Fibroblast of the aortic adventitia (primary cell): ENCODE measurements at places on chromosomes 3 and 15. TPM values are rescaled to one million over a fixed set of nuclear protein-coding genes. Genes with fewer than 3 reads are reported as not detected.
A peak's percentile ranks its signal among the peaks of the same experiment; 100 is the strongest.

The GP5 gene
- 0.09 and 0.49 TPM in 2 replicates for total RNA-seq

The UBAP1L gene
- 2.1 and 3.8 TPM in 2 replicates for total RNA-seq

The SLC15A2 gene
- 0.18 and 0.25 TPM in 2 replicates for total RNA-seq

The RAD51 gene
- 2.9 and 12.1 TPM in 2 replicates for total RNA-seq

The GOLGA8J gene
- not detected in 2 replicates for total RNA-seq

The SLC28A1 gene
- total RNA-seq = not detected in 2 replicates

The BOC gene
- 16.9 and 25.9 TPM in 2 replicates for total RNA-seq

The SIDT1 gene
- total RNA-seq = not detected in 2 replicates

The RAB7A gene
- total RNA-seq = 96.8 and 166 TPM in 2 replicates

DNA sequence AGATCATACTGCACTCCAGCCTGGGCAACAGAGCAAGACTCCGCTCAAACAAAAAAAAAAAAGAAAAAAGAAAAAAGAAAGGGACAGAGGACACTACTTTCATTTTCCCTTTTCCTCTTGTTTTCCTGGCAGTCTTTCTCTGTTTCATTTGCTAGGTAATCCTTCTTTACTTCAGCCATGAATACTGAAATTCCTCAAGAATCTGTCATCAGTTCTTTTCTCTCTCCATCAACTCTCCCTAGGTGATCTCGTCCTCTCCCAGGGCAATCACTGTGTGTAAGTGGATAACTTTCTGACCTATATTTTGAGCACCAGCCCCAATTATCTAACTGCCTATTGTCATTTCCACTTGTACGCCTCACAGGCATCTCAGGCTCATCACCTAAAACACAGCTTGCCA is 51.5 kb downstream of the TTC23 start:
- peak; percentile 1 for DNase-seq

GRCh38 chr3:71201939-71202338 is 381.6 kb downstream of the FOXP1 start:
- DNase-seq = peak; percentile 90

- DNase-seq = peak; percentile 84
Observed at GRCh38 chr3:62622553-62623174, 249.3 kb upstream of the FEZF2 start.

DNA sequence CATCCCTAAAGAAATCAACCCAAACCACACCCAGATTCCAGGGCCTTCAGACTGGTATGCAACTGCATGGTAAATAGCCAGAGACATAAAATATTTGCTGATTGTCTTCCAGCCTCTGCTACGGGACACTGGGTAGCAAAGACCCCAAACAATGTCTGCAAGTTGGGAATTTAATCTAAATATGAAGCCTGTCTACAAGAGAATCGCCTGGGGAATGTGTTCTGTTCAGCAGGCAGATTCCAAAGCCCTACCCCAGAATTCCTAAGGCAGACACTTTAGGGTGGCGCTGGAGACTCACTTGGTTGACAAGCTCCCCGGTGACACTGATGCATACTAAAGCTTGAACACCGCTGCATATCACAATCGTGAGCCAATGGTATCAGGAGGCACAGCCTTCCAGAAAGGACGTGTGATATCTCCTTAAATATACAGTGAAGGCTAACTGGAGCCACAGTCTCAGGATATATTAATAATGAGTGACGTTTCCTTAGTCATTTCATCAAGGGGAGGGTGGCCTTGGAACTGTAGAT is 684.1 kb downstream of the NTRK3 start:
- DNase-seq = no peak

DNA sequence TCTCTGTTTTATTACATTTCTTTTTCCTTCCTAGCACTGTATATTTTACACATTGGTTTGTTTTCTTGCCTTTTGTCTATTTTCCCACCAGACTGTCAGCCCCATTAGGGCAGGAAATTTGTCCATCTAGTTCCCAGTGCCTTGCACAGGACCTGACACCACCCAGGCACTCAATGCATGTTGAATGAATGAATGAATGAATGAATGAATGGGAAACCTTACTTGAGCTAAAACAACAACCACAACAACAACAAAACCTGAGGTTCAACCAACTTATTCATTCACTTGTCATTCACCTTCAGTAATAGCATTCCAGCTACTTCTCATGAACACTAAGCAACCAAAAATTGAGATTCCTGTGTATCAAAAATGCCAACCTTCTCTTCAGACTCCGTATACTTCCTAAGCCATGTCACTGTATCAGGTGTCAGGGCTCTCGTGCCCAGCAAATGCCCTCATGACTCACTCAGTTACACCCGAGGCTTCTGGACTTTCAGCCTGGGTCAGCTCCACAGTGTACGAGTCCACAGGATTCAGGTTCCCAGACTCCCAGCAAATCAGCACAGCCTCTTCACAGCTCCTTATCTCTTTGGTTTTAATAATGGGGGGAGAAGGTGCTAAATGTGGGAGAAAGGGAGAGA is 37.3 kb downstream of the FSD2 start:
- DNase-seq = no peak

DNA sequence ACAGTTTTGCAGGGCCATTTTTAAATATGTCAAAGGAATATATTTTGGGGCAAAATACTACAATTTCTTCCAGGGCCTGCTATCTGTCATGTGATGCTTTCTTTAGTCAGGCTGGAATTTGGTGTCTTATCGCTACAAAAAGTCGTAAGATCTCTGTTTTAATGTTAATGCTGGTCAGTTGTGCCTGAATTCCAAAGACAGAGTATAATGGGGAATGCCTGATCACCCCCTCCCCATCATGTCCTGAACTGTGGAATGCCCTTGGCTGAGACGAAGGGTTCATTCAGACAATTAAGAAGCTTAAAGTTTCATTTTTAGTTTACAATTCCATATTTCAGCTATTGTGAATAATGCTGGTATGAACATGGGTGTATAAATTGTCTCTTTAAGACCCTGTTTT is 203.0 kb downstream of the TBC1D5 start:
- no peak for DNase-seq

DNA sequence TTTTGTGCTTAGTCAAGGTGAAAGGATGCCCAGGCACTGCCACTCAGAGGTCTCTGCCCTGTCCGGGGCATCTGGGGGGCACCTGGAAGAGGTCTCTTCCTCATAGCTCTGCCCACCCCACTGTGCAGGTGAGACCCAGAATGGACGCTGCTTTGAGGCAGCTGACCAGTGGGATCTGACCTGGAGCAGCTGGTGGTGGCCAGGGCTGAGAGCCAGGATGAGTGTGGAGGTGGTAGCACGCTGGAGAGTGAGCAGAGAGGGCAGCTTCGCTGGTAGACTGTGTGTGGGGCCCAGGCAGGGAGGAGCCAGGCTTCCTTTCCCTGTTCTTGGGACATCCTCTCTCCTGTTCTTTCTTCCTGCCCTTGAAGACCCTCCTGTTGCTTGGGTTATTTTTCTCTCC is 32.2 kb upstream of the PLA2G4E start:
- DNase-seq = no peak

DNA sequence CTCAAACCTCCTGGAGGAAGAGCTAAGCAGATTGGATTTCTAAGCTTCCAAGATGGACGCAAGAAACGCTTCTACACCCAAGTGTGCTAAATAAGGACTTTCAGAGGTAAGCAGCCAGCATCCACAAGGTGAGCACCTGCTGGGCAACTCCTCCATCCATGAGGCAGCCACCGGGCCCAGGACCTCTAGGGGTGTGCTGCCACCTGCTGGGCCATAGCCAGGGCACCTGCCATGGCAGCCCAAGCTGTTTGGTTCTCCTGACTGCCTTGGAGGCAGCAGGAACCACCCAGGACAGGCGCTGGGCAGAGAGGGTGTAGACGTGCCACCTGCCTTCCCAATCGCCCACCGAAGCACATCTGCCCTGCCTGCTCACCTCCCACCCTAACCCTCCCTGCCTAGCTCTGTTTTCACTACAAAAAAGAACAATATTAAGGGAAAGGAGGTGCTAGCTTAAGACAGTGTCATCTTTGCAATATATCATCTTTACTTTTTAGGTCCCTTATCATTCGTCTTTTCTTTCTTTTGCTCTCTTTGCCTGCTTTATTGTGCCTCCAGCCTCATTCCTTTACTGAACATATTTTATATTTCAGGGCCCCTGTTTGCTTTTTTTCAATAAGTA is 12.9 kb downstream of the C15orf62 start:
- no peak for DNase-seq

DNA sequence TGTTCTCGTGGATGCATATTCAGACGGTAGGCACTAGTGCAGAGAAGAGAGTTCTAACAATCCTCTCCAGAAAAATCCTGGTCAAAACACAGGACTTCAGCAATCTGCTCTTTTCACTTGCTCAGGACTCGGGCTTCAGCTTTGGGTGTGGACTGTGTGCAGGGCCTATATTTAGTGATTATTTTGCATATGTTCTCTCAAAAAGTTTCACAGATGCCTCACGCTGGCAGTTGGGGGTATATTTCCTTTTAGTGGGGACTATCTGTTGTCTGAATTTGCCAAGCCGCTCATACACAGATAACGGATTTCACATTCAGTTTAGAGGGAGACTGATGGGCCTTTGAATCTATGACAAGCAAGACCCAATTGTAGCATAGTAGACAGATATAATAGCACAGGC is 54.4 kb upstream of the LRRN1 start:
- no peak for DNase-seq

- peak; percentile 99 for DNase-seq
Observed at GRCh38 chr15:62896969-62897486, 145.5 kb upstream of the TPM1 start.

DNA sequence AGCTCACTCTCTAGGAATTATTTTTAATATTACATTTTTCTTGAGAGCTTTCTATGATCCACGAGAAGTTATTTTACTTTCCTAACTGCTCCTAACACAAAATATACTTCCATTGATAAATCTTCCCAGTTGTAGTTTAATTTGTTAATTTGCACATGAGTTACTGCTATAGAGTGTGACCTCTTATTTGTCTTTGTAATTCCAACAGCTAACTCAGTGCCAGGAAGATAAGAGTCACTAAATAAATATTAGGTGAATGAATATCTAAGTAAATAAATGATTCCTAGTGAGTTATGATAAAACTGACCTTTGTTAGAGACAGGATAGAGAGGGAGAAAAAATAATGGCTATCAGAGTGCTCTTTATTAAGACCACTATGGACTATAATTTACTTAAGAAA is 319.9 kb downstream of the NAALADL2 start:
- no peak for DNase-seq

DNA sequence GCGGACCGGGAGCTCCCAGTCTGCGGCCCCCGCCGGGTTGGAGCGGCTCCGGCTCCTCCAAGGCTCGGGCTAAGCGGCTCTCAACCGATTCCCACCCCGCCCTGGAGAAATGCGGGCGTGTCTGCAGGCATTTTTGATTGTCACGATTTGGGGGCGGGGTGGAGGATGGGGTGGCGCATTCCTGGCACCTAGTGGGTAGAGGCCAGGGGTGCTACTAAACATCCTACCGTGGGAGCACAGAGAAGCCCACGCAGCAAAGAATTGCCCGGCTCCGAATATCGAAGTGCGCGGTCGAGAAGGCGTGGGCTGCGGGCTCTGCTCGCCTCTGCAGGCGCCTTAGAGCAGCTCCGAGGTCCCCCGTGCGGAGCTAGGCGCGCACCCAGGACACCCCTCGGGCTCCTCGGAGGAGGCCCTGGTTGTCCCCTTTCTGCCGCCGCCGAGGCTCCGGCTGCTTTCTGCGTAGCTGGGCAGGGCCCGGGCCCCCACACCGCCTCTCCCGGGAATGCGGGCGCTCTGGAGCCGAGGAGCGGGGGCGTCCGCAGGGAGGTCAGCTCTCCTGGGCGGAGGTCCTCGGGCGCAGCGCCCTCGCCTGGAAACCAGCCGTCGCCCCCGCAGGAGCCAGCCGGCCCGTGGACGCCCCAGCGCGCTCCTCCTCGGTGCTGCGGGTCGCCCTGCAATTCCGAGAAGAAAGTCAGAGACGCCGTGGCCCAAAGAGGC is 16.5 kb upstream of the LAMP3 start:
- peak; percentile 23 for DNase-seq

GRCh38 chr3:31544634-31545033 is 11.9 kb downstream of the STT3B start:
- DNase-seq = peak; percentile 54

- peak; percentile 43 for DNase-seq
Observed at GRCh38 chr15:89003865-89004725, 84.2 kb upstream of the ABHD2 start.

DNA sequence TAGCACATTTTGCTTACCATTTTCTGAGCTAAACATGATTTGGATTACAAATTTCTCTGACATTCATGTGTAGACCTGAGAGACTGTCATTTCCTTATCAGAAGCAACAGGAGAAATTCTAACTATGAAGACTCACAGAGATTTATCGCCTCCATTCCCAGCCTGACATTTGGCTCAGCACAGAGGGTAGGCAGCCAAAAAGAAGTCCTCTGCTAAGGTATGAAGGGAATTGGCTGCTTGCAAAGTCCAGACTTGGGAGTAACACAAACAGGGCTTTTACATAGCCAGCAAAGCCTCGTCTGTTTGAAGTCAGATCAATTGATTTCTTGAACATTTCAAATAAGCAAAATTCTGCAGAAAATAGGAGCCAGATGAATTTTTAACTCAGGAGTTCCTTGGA is 57.0 kb upstream of the CMSS1 start:
- DNase-seq = peak; percentile 91

DNA sequence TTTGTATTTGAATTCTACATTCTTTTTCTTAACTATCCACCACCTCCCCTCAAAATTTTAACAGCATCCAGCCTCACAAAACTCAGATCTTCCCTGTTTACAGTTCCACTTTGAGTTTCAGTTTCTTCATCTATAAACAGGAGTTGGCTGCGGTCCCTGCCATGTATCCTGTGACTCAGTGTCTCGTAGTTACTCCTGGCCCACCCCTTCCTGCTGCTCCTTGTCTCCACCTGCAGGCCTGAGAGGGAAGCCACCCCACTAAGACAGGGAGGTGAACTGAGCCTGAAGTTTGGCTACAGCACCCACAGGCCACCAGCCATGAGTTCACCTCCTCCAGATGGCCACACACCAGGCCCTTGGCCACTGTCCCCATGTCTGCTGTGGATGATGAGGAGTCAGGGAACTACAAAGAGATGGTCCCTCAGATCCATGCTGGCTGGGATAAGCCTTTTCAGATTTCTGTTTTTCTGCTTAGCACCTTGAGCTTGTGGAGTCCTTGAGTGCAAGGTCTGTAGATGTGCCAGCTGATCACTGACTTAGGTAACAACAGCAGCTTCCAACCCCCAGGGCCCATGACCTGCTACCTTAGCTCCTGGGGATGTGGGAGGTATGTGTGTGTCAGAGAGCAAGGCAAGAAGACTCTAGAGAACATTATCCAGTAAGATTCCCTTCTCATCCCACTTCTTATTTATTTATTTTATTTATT is 37.5 kb downstream of the CD86 start:
- peak; percentile 21 for DNase-seq

DNA sequence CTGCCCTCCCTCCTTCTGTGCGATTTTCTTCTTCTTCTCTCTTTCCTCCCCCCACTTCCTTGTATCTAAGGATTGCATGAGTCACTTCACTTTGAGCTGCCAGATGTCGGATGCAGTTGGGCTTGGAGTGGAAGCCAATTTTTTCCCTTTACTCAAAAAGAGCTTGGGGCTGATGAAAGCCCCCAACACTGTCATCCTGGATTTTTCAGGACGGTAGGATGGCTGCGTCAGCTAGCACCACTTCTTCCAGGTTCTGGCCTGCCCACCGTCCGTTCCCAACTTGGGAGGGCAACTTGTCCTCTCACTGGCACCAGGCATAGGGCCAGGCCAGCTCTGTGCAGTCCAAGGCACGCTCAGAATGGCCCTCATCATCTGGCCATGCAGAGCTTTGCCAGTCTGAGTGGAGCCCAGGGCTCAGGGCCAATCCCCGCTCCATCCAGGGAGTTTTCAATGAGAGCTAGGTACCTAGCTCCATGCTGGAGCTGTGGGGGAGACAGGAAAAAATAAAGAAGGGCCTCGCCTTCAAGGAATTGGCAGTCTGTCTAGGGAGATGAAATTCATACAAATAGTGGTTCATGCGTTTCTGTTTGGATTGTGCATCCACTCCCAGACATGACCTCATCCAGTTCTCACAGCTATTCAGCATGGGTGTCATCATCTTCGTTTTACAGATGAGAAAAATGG is 47.7 kb upstream of the INSYN1 start:
- DNase-seq = peak; percentile 95
